ENCODE measurements at places on chromosomes 12 and 14.

- DNase-seq, result no peak
These were observed 124.4 kb upstream of the KRR1 start for GRCh38 chr12:75635606-75636444.

DNA sequence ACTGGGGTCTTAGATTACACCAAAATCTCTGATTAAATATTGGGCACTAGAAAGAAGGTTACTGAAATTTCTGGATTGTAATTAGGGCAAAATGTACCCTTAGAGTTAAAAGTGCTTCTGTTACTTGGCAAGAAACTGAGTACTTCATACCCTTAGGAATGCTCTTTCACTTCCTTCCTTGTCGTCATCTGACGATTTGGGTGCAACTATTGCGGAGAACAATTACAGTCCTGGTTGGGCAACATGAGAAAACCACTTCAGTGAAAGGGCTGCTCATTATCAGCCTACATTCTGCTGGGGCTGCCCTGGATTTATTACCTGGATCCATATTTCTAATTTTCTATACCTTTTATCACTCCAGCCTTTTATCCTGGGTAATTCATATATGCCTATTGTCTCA lies 348.5 kb upstream of the MDGA2 start:
- DNase-seq, result no peak

GRCh38 chr12:68119250-68119649 lies 40.3 kb downstream of the IFNG start:
- no peak for DNase-seq

- DNase-seq, result no peak
These were observed 12.9 kb downstream of the ANKRD13A start for GRCh38 chr12:110012137-110012536.

DNA sequence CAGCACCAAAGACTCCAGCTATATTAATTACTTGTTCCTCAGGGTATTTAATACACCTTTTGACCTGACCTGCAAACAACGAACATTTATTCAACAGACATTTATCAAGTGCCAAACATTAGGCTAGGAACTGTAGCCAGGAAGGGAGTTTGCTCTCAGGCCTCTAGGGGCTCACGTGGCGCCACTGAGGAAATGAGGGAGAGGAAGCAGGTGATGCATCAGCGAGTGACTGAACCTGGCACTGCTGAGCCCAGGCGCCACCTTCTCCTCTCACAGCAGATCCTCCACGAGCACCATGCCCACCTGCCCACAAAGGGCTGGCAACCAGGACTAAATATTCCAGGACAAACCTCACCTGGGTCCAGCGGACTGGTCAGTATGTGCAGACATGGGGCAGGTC lies 50.2 kb downstream of the SETD3 start:
- no peak for DNase-seq

GRCh38 chr14:93535537-93535936 lies 104.8 kb downstream of the UNC79 start:
- DNase-seq, result no peak

- no peak for DNase-seq
These were observed 192.9 kb downstream of the PRKD1 start for GRCh38 chr14:29734732-29735131.

DNA sequence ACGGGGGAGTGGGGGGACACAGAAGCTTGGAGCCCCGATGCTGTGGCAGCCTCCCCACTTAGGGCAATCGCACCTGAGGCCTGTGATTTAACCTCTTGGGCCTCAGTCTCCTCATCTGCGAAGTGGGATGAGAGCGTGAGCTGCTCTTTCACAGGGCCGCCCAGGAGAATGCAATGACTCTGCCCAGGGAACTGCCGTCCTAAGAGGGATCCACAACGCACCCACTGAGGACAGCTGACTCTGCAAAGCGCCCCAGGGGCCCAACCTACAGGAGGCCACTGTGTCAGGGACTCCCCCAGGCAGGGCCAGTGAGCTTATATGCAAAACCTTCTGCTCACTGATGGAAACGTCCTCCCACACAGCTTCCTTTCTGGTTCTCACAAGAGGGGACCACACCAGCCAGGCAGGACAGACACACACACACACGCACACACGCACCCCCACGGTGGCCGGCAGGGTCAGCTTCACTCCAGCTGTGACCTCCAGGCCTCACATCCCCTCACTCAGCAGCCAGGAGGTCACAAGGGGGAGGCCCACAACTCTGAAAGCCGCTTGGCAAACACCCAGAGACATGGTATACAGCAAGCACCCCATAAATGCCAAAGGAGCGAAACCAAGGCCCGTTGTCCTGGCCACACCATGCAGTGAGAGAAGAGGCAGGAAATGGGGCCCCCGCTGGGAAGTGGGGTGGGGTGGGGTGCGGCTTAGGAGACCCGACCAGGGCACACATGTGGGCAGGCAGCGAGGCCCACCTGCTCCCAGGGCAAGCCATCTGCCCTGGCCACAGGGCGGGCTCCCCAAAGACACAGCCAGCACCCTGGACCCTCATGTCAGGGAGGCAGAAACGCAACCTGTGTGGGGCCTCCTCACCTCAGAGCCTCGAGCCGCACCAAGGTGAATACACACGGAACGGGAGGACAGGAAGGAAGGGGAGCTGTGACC lies 73.3 kb downstream of the NCOR2 start:
- DNase-seq, result peak; percentile 25

DNA sequence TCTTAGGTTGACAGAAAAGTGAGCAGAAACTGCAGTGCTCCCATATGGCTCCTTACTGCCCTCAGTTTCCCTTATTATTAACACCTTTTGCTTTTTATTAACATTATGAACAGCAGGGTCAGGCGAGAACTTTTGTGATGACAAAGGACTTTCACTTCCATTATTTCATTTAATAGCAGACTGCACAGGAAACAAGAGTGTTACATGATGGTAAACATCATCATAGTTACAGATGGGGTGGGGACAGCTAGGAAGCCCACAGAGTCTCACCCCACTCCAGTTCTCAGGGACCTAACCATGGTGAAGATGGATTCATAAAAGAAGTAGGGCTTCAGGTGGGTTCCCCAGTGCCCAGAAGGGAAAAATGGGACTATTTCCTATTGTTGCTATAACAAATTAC lies 110.1 kb upstream of the PELI2 start:
- DNase-seq, result no peak

- no peak for DNase-seq
These were observed 58.1 kb downstream of the TRHDE start for GRCh38 chr12:72330301-72330700.

DNA sequence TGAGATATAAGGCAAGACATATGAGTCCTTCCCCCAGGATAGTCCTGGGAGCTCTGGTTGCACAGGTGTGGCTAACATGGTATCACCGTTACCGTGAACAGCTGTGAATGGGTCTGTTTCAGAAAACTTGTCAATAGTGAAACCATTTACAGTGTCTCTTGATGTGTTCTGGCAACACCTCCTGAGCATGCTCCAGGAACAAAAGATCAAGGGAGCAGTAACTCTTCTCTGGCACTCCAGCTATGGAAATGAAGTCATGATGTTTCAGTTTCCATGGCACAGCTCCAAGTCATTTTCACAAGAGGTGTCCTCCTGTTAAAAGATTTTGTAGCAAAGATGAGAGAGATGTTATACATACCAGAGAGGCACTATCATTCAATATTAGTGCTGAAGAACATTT lies 253.7 kb downstream of the SNAPC1 start:
- DNase-seq, result no peak

DNA sequence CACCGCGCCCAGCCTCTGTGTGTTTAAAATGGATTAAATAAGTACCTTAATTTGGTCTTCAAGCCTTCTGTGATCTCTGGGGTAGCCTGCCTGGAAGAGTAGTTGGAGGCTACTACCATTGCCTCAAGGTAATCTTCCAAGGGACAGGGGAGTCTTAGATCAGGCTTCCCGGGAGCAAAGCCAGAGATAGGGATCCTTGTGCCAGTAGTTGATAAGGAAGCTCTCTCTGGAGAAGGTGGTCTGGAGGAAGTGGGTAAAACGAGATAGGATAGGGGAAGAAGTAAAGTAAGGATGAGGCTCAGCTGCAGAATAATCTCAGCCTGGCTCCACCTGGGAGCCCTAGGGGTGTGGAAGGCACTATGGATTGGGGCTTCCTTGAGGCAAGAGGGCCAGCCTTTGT lies 38.5 kb downstream of the FOS start:
- no peak for DNase-seq

DNA sequence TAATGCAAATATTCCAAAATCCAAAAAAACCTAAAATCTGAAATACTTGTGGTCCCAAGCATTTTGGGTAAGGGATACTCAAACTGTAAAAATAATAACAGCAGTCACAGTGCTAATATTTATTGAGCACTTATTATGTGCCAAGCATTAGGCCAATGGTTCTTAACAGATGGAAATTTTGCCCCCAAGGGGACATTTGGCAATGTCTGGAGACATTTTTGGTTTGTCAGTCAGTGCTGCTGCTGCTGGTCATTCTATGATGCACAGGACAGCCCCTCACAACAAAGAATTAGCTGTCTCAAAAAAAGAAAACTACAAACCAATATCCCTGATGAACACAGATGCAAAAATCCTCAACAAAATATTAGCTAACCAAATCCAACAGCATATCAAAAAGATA lies 5.8 kb downstream of the NDUFA12 start:
- no peak for DNase-seq

- no peak for DNase-seq
These were observed at the start of gene KRT85 for GRCh38 chr12:52366738-52367485. Gene KRT85, minus strand, starts transcription at chr12:52367481. Its CDS starts 76 bp downstream, at chr12:52367405.

DNA sequence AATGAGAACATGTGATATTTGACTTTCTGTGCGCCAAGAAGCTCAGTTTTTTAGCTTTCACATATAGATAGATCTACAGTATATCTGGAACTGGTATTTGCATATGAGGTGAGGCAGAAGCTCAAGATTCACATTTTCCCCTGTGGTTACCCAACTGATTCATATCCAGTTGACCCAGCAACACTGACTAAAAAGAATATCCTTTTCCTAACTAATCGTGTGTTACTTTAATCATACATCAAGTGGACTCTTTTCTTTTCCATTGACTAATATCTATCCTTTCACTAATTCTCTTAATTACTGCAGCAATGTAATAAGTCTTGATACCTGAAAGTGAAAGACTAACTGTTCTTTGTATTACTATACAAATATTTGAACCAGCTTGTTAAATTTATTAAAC lies 236.1 kb downstream of the AEBP2 start:
- DNase-seq, result no peak

DNA sequence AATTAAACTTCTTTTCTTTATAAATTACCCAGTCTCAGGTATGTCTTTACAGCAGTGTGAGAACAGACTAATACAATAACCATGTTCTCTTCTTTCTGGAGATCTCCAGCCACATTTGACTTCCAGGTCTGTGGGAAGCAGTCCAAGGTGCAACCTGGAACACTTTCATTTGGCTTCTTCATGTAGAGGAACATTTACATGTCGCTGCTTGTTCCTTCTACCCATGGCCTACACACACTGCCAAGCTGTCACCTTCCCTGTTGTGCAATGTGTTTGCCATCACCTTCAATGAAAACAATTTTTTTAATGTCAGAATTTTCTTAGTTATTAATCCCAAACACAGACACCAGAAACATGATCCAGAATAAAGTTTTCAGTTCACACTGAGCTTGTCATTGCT lies 104.7 kb downstream of the PRKCH start:
- no peak for DNase-seq

- no peak for DNase-seq
These were observed 359.8 kb downstream of the EGLN3 start for GRCh38 chr14:33590891-33591630.

DNA sequence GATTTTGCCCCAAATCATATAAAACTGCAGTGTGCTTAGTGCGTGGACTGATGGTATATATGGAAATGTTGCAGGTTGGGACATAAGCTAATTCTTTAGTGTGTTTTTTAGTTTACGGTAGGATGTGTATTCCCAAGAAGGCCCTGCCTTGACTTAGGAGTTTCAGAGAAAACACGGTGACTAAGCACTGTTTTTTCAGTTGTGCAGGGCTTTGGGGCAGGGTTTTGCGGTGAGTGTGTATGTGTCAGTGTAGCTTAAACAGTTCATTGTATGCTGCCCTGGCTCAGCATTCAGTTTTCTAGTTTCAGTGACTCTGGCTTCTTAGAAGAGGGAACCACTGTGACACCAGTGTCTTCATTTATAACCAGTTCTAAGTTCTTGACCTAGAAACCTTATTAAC lies 101.2 kb downstream of the AKAP6 start:
- no peak for DNase-seq

DNA sequence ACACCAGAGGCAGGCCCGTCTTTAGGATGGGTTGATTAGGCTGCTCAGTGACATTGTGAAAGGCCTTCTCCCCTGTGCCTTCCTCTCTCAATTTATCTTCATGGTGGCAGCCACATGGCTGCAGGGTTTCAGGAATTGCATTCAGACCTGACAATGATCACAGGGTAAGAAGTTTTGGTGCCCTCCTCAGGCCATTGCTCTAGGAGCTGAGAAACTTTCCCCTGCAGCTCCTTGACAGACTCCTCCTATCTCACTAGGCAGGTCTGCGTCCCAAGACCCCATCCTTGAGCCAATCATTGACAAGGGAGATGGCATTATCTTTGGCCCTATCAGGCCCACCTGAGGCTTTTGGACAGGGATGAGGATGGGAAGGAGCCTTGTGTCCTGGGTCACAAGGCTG lies 57.4 kb upstream of the ANO4 start:
- no peak for DNase-seq

GRCh38 chr12:10397296-10397695 lies 7.5 kb upstream of the KLRK1 start:
- DNase-seq, result no peak

DNA sequence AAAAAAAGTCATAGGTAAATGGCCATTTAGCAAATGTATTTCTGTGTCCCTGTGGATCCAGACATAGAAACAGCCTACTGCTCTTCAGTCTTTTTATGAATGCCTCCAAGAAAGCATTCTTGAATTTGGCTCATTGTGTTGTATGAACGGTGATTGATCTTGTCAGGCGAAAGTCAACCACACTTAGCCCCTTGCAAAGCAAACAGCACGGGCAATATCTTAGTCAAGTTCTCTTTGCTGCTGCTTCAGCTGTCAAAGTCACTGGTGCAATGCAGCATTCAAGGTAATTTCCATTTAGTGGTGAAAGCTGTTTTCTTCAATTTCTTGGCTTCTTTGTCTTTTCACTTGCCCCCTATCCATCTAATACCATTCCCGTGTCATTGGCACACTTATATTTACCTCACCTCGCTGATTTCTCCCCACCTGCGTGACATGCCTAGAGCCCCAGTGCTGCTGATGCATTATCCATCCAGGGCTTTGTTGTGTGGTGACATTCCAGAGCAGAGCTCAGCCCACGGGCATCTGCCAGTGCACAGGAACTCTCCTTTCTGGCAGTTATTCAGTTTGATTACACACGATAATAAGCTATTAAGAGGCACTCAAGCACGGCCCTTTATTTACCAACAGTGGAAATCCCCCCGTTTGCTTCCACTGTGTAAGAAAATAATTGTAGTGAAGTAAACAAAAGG lies 362.3 kb upstream of the NOVA1 start:
- no peak for DNase-seq

DNA sequence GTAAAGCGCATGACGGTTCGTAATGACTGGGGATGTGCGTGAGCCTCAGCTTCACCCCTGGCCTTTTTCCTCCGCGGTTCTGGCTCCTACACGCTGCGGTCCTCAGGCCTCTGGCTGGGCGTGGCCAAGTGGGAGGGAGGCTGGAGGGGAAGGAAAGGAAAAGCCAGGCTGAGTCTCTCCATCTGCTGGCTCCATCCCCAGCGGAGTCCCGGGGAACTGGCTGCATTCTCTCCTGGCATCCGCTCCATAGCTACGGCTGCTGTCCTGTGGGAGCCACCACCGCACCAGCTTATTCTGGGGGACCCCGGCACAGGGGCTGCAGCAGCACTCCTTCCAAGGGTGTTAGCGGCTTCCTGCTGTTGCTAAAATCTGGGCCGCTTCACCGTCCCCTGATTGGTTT lies 68.2 kb upstream of the SLC24A4 start:
- no peak for DNase-seq
